ENCODE measurements at places on chromosomes 16 and 17.

GRCh38 chr16:31397096-31397660 lies 4.0 kb downstream of the ITGAD start:
- no peak for DNase-seq

- DNase-seq, result no peak
Measured at GRCh38 chr17:76556765-76557367, 17.0 kb downstream of the PRCD start.

DNA sequence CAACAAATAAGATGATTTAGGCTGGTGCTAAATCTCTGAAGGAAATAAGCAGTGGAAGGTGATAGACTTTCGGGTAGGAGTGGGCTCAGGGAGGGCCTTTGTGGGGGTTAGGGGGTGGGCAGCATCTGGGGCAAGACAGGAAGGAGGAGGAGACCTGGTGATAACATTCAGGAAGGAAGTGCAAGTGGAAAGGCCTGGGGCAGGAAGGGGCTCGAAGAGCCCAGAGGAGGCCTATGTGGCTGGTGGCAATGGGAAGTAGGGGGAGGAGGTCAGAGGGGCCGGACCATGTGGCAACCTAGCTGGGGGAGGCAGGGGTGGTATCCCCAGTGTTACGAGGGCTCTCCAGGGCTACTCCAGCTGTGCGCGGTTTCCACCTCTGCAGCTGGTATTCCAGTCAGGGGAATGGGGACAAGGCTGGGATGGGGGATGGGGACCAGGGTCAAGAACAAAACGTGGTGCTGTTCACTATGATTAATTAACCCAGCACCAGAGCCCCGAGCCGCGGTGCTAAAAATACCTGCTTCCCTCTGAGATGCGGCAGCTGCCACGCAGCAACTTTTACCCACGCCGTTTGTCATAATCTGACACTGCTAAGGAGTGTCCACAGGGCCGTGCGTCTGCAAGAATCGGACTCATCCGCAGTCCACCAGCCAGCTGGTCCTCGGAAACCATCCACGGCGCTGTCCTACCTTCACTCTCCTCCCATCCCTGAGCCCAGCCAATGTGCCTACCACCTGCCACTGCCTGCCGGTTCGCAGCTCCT lies 5.2 kb upstream of the CCDC182 start:
- DNase-seq, result no peak

DNA sequence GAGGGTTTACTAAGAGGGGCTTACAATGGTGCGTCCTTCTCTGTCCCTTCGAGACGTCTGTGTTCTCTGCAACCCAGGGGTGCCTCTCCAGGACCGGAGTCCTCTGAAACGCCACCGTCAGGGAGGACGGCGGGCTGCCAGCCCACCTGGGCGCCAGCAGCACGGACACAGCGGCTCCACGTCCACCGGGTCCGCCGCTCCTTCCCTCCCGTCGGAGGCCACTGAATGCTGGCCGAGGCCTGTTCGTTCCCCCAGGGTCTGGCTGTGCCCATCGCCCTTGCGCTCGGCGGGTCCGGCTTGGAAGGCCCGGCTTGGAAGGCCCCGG lies 403 bp downstream of the TEPSIN start:
- no peak for DNase-seq

- no peak for DNase-seq
Measured at GRCh38 chr17:80345321-80345720, 69.6 kb upstream of the ENDOV start.
